Subcutaneous preadipocyte (primary cell): ENCODE measurements at places on chromosomes 7 and 10. TPM values are rescaled to one million over a fixed set of nuclear protein-coding genes. Genes with fewer than 3 reads are reported as not detected.

C10orf90 gene
- 3.7 and 5.9 TPM in 2 replicates for total RNA-seq

RHOBTB1 gene
- total RNA-seq: 5.5 and 11.8 TPM in 2 replicates

DENND2A gene
- total RNA-seq: 8.1 and 15.6 TPM in 2 replicates

NKX2-3 gene
- not detected in 2 replicates for total RNA-seq
